ENCODE measurements at places on chromosomes 5 and 9. TPM values are rescaled to one million over a fixed set of nuclear protein-coding genes. Genes with fewer than 3 reads are reported as not detected.

Gene ASPN
- not detected for total RNA-seq

Gene ITK
- 0.43 TPM for total RNA-seq

Gene PCDHB8
- total RNA-seq, result 0.15 TPM

Gene OMD
- not detected for total RNA-seq

Gene TXNDC8
- not detected for total RNA-seq

Gene GRIA1
- not detected for total RNA-seq

Gene IFNB1
- not detected for total RNA-seq

Gene ENTPD2
- total RNA-seq, result 3.1 TPM

Gene MYMK
- not detected for total RNA-seq

Gene SPINK7
- total RNA-seq, result not detected
